ENCODE measurements at places on chromosomes 7 and 10.

- DNase-seq = no peak
These were observed 60.5 kb upstream of the ZNF138 start for GRCh38 chr7:64733550-64734240.

DNA sequence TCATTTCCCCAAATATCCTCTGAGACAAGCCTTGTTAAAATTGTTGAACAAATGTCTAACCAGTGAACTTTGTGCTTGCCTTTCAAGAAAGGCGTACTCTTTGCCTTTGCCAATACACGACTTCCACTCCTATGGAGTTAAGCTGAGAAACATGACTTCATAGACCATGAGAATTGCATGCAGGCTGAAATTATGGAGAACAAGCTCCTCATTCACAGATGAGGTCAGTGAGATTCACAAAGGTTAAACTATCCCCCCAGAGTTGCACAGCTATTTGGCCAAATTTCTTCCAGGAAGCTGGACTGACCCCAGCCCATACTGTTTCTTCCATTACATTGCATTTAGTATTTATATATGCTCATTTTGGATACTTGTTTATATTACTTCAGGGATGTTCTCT is 221.4 kb upstream of the SEMA3C start:
- no peak for DNase-seq

GRCh38 chr10:124313374-124313773 is 105.3 kb downstream of the OAT start:
- DNase-seq = no peak

- DNase-seq = no peak
These were observed 72.7 kb upstream of the ASAH2 start for GRCh38 chr10:50324046-50324445.

DNA sequence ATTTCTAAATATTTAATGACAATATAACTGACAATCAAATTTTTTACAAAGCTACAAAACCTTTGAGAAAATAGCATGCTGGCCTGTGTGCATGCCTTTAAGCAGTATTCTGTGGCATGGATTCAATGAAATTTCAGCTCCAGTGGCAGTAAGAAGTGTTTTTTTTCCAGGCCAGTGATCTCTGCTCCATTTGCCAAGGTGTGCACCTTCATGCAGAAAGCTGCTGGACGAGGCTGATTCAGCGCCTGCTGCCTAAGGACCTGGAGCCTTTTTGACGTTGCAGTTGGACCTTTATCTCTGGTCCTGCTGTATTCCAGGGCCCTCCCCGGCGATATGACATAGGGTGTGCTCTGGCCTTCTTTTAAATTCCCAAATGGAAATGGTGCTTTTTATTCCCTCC is 26.6 kb downstream of the VWC2 start:
- no peak for DNase-seq

GRCh38 chr10:117615649-117616048 is 73.1 kb downstream of the EMX2 start:
- no peak for DNase-seq

GRCh38 chr10:35307297-35307696 is 29.0 kb upstream of the CCNY start:
- DNase-seq = no peak

DNA sequence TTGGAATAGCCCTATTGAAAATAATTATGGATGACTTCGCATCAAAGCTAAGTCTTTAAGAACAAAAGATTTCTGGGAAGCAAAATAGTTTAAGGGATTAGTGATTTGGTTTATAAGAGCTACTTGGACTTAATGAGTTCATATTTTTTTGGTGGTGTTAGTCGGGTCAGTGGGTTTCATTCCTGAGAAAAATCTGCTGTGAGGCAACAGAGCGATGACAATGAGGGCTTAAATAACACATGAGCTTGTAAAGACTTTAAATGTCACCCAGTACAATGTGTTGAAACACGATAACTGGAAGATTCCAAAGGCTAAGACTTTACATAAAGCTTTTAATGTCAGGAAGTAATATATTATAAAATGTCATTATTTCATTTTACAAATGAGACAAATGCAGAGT is 178.8 kb downstream of the ARL4A start:
- DNase-seq = no peak

Data from posterior cingulate gyrus (tissue), 11 donors.